ENCODE measurements at places on chromosomes 1 and 21.

DNA sequence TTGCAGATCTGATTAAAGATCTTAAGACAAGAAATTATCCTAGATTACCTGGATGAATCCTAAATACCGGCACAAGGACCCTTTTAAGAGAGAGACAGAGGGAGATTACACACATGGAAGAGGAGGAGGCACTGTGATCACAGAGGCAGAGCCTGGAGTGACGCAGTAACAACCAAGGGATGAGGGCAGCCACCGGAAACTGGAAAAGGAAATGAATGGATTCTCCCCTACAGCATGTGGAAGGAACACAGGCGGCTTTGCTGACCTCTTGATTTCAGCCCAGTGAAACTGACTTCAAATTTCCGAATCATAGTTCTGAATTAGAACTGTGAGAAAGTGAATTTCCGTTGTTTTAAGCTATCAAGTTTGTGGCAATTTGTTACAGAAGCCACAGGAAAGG is 50.2 kb upstream of the IVNS1ABP start:
- DNase-seq: no peak

DNA sequence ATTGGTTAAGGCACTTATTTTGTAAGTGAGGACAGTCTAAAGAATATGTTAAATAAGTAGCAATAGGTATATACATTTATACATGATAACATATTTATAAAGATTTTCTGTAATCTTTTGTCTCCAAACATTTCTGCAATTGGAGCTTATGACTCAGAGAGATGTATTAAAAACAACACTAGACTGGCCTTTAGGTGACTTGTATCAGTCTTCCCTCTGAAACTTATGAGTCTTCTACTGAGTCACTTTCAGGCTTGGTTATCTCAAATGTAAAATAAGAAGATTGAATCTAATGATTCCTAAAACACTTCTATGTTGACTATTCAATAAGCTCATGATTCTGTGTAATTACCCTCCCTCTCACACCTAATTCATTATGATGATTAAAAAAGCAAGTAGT is 672.6 kb upstream of the NEGR1 start:
- no peak for DNase-seq

- no peak for DNase-seq
Measured at GRCh38 chr1:24103408-24103807, 8.5 kb downstream of the MYOM3 start.

- DNase-seq: no peak
Measured at GRCh38 chr1:51724797-51725196, 107.9 kb downstream of the OSBPL9 start.

DNA sequence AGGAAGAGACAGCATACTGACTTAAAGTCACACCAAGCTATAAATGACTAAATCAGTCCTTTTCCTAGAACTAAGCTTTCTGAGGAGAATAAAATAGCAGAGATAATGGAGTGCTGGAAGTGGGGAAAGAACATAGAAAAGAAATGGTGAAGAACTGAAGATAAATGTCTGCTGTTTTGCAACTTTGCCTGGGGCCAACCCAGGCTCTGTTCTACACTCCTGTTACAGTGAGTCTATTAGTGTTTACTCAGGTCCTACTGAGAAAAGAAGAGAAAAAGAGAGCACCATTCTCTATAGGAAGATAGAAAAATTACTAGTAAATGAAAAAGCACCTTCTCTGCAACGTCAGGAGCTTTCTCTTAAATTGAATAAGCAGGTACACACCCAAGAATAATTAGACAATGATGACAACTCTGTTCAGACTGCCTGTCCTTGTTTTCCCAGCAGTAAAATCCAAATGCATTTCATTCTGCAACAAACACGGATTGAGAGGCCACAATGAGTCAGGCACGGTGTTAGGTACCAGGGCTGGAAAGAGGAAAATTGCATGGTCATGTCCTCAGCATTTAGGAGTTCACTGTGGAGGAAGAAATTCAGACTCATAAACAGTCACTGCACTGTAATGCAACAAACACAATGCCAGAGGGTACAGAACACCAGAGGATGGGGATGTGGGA is 139.4 kb upstream of the CAMK1G start:
- no peak for DNase-seq

- DNase-seq: no peak
Measured at GRCh38 chr1:8687538-8687937, 129.9 kb downstream of the RERE start.

GRCh38 chr1:14390816-14391215 is 207.7 kb upstream of the KAZN start:
- no peak for DNase-seq

DNA sequence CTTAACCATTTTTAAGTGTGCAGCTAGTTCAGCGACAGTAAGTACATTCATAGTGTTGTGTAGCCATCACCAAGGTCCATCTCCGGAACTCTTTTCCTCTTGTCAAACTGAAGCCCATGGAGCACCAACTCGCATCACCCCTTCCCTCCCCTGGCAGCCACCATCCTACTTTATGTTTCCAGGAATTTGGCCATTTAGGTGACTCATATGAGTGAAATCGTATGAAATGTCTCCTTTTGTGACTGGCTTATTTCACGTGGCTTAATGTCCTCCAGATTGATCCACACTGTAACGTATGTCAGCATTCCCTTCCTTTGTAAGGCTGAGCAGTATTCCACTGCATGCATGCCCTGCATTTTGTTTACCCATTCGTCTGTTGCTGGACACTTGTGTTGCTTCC is 2.5 kb downstream of the COL6A2 start:
- peak; percentile 88 for DNase-seq

- DNase-seq: peak; percentile 65
Measured at GRCh38 chr1:8871965-8872399, 6.5 kb downstream of the ENO1 start.

DNA sequence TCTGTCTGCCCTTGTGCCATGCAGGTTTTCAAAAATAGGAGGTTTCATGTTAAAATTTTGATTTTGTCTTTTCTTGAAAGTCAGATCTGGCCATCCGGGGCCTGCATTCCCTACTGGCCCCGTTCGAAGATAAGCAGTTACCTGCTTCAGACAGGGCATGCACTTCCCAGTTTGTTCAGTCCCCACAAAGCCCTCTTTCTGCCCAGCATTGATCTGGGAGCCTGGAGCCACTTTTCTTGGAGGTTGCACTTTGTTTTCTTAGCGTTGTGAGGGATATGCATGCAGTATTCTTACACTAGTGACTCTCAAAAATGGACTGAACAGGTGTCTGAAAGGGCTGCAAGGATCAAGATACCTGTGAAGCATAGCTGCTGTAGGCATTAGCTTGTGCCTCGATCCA is 11.5 kb downstream of the MOV10 start:
- DNase-seq: no peak

DNA sequence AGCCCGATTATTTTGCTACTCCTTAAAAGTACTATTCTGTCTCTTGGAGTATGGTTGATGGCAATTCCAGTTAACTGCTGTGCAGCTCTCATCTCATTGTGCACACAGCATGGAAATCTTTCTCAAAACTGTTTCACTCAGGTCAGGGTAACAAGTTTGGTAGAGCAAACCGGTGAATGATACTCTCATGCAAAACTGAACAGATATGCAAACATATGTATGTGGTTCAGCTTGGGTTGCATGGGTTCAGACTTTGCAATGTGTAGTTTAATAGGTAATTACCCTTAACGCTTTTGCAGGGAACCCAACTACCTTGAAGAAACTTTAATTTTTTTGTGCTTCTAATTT is 2.2 kb downstream of the GADD45A start:
- no peak for DNase-seq

GRCh38 chr1:182617014-182617429 is 12.8 kb upstream of the RGS16 start:
- DNase-seq: no peak

GRCh38 chr1:30705698-30706097 is 17.7 kb downstream of the MATN1 start:
- DNase-seq: no peak

GRCh38 chr1:21873761-21874160 is 61.7 kb downstream of the LDLRAD2 start:
- no peak for DNase-seq

DNA sequence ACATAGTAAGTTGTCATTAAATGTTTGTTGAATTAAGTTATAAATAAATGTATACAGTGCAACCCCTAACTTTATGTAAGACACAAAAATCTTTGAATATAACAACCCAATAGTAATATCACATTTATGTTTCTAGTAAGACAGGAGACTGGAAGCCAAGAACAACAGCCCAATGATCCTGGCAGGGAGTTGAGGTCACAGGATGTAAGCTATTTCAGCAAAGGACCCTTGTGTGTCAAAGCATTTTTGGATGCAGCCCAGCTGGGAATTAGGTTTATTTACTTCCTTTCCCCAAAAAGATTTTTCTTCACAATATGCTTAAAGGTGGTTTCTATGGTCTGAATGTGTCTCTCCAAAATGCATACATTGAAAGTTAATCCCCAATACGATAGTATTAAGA is 34.0 kb upstream of the ABCA4 start:
- DNase-seq: no peak

DNA sequence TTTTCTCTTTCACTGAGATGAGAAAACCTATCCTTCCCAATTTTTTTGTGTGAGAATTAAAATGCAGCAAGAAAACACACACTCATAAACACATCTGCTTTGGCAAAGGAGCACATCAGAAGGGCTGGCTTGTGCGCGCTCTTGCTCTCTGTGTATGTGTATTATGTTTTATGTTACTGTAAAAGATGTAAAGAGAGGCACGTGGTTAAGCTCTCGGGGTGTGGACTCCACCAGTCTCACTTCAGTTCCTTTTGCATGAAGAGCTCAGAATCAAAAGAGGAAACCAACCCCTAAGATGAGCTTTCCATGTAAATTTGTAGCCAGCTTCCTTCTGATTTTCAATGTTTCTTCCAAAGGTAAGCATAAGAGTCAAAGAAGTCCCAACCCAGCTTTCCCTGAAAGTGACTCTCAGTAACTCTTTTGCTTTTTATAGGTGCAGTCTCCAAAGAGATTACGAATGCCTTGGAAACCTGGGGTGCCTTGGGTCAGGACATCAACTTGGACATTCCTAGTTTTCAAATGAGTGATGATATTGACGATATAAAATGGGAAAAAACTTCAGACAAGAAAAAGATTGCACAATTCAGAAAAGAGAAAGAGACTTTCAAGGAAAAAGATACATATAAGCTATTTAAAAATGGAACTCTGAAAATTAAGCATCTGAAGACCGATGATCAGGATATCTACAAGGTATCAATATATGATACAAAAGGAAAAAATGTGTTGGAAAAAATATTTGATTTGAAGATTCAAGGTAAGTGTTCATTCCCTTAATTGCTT is at the start of gene CD2:
CD2 (plus strand) TSS at position 233 of the 780 bp plus-strand sequence; CDS start at position 296, 63 bp downstream.
- DNase-seq: no peak

- no peak for DNase-seq
Measured at GRCh38 chr1:101217148-101217547, 19.7 kb upstream of the S1PR1 start.

- peak; percentile 66 for DNase-seq
Measured at GRCh38 chr1:32062867-32063230, 9.9 kb upstream of the TMEM39B start.

- DNase-seq: no peak
Measured at GRCh38 chr1:226117330-226117729, 54.8 kb downstream of the H3-3A start.

DNA sequence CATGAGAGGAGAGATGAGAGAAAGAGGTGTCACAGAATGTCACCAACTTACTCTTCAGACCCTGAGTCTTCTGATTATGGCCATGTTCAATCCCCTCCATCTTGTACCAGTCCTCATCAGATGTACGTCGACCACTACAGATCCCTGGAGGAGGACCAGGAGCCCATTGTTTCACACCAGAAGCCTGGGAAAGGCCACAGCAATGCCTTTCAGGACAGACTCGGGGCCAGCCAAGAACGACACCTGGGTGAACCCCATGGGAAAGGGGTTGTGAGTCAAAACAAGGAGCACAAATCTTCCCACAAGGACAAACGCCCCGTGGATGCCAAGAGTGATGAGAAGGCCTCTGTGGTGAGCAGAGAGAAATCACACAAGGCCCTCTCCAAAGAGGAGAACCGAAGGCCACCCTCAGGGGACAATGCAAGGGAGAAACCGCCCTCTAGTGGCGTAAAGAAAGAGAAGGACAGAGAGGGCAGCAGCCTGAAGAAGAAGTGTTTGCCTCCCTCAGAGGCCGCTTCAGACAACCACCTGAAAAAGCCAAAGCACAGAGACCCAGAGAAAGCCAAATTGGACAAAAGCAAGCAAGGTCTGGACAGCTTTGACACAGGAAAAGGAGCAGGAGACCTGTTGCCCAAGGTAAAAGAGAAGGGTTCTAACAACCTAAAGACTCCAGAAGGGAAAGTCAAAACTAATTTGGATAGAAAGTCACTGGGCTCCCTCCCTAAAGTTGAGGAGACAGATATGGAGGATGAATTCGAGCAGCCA is 8.0 kb downstream of the ELOA start:
- peak; percentile 62 for DNase-seq

GRCh38 chr1:43947061-43947873 is 517 bp downstream of the IPO13 start:
- DNase-seq: no peak
